ENCODE measurements at places on chromosomes 12 and 14. TPM values are rescaled to one million over a fixed set of nuclear protein-coding genes. Genes with fewer than 3 reads are reported as not detected.

- no peak overlapping the region for H3K27ac ChIP-seq
- no peaks in the 10 kb centered on the region for H3K27me3 ChIP-seq
- no peak overlapping the region for H3K4me3 ChIP-seq
- no peaks in the 10 kb centered on the region for H3K36me3 ChIP-seq
Measured at GRCh38 chr12:11685716-11686115, 36.2 kb downstream of the ETV6 start.

GRCh38 chr12:1644534-1645438 is 15.8 kb downstream of the WNT5B start:
- H3K27me3 ChIP-seq: no peaks in the 10 kb centered on the region
- H3K4me3 ChIP-seq: no peak overlapping the region
- peak; percentile 97 for DNase-seq
- peak overlapping the region; percentile 68 for H3K27ac ChIP-seq
- H3K4me1 ChIP-seq: peaks cover 17% of the 10 kb centered on the region

DNA sequence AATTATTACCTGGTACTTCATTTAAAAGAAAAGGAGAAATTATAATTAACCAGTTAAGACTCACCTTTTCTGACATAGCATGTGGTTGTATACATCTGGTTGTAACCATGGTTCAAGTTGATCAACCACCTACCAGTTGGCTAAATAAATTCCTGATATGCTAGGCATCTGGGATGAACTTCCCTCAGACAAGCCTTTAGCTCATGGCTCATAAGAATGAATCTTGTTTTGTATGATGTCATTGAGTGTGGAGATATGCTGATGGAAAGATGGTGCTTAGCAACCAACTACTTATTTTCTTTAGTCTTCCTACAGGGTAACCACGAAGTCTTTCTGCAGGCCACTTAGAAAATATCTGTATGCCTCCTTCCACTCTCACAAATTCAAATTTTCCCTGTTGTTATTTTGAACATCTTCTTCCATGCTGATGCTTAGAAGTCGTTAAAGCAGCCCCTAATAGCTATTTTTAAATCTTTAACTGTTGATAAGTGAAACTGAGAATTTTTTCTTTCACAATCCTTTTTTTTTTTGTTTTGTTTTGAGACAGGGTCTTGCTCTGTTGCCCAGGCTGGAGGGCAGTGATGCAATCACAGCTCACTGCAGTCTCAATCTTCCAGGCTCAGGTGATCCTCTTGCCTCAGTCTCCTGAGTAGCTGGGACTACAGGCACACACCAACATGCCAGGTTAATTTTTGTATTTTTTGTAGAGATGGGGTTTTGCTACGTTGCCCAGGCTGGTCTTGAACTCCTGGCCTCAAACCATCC is 51.9 kb upstream of the PTHLH start:
- H3K27ac ChIP-seq: no peak overlapping the region
- H3K4me1 ChIP-seq: peaks cover 12% of the 10 kb centered on the region
- no peaks in the 10 kb centered on the region for H3K36me3 ChIP-seq
- H3K4me3 ChIP-seq: no peak overlapping the region
- no peaks in the 10 kb centered on the region for H3K27me3 ChIP-seq

Gene PIANP
- total RNA-seq: 0.49 TPM

Gene RNASE1
- 204 TPM for total RNA-seq

Gene KLRF1
- 0.18 TPM for total RNA-seq

GRCh38 chr14:91140672-91141071 is 26.8 kb downstream of the DGLUCY start:
- H3K27ac ChIP-seq: no peak overlapping the region
- H3K4me1 ChIP-seq: peaks cover 8% of the 10 kb centered on the region
- peak; percentile 30 for DNase-seq
- no peak overlapping the region for H3K4me3 ChIP-seq
- peaks cover 12% of the 10 kb centered on the region for H3K36me3 ChIP-seq
- H3K27me3 ChIP-seq: no peaks in the 10 kb centered on the region

DNA sequence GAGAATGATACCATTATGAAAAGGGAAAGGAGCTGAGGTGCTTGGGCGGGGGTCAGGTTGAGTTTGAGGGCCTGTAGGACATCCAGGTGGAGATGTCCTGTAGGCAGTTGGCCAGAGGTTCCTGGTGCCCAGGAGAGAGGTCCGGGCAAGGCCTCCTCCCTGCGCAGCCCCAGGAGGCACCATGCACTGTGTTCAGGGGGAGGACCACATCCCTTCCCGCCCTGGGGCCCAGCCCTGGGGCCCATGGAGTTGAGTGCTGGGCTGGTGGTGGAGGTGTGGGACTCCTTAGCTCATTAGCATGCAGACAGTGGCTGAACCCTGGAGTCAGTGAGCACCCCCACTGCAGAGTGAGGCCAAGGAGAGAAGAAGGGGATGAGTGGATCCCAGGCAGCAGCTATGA is 5.7 kb upstream of the FAIM2 start:
- H3K36me3 ChIP-seq: no peaks in the 10 kb centered on the region
- peaks cover 15% of the 10 kb centered on the region for H3K4me1 ChIP-seq
- H3K27ac ChIP-seq: no peak overlapping the region

- H3K27ac ChIP-seq: peak overlapping the region; percentile 86
- H3K4me3 ChIP-seq: peak overlapping the region; percentile 46
- peaks cover 2% of the 10 kb centered on the region for H3K36me3 ChIP-seq
Measured at GRCh38 chr12:102479099-102479885, 1.1 kb downstream of the IGF1 start.

- H3K27ac ChIP-seq: no peak overlapping the region
- peaks cover 9% of the 10 kb centered on the region for H3K4me1 ChIP-seq
- H3K36me3 ChIP-seq: no peaks in the 10 kb centered on the region
- H3K4me3 ChIP-seq: no peak overlapping the region
Measured at GRCh38 chr12:70854138-70854537, 66.4 kb downstream of the PTPRR start.

- no peaks in the 10 kb centered on the region for H3K27me3 ChIP-seq
- DNase-seq: peak; percentile 3
- H3K4me3 ChIP-seq: no peak overlapping the region
- H3K27ac ChIP-seq: no peak overlapping the region
Measured at GRCh38 chr14:79395061-79395460, 816.2 kb downstream of the DIO2 start.

Gene SLC2A13
- 6.4 TPM for total RNA-seq

DNA sequence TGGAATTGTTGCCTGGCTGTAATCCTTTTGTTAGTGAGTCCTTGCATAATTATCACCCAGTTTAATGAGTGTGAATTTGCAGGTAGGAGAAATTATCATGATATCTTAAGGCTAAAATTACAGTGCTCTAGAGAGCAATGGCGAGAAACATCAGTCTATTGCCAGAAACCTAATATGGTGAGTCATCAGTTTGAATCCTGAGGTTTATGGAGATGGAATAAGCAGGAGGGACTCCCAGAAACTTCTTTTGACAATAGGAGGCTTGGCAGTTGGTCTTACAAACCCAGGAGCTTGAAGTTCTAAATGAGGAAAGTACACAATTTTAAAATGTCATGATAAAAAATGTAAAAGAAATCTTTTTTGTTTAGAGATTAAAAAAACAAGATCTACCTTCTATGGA is 31.5 kb upstream of the CRADD start:
- no peak overlapping the region for H3K27ac ChIP-seq
- no peaks in the 10 kb centered on the region for H3K27me3 ChIP-seq
- DNase-seq: no peak

Gene RFX4
- total RNA-seq: 0.09 TPM

- peaks cover 14% of the 10 kb centered on the region for H3K36me3 ChIP-seq
- H3K27me3 ChIP-seq: no peaks in the 10 kb centered on the region
- no peak overlapping the region for H3K4me3 ChIP-seq
- peak; percentile 51 for DNase-seq
- H3K27ac ChIP-seq: no peak overlapping the region
Measured at GRCh38 chr12:27305673-27306456, 26.8 kb upstream of the BMAL2 start.

- peaks cover 8% of the 10 kb centered on the region for H3K36me3 ChIP-seq
- H3K4me1 ChIP-seq: peaks cover 32% of the 10 kb centered on the region
- no peak overlapping the region for H3K27ac ChIP-seq
Measured at GRCh38 chr14:104986487-104987164, 1.0 kb downstream of the CLBA1 start.

- no peaks in the 10 kb centered on the region for H3K27me3 ChIP-seq
- no peak overlapping the region for H3K4me3 ChIP-seq
- no peaks in the 10 kb centered on the region for H3K4me1 ChIP-seq
- H3K36me3 ChIP-seq: no peaks in the 10 kb centered on the region
Measured at GRCh38 chr12:57993030-57993429, 51.7 kb downstream of the ATP23 start.

- H3K4me1 ChIP-seq: peaks cover 2% of the 10 kb centered on the region
- no peaks in the 10 kb centered on the region for H3K27me3 ChIP-seq
- no peak for DNase-seq
- H3K36me3 ChIP-seq: no peaks in the 10 kb centered on the region
Measured at GRCh38 chr14:61264010-61264571, 17.0 kb downstream of the TMEM30B start.

GRCh38 chr12:131346555-131347344 is 364.1 kb upstream of the SFSWAP start:
- DNase-seq: no peak
- H3K4me3 ChIP-seq: no peak overlapping the region
- H3K4me1 ChIP-seq: peaks cover 4% of the 10 kb centered on the region
- H3K27ac ChIP-seq: no peak overlapping the region
- no peaks in the 10 kb centered on the region for H3K36me3 ChIP-seq

Gene RBP5
- 0.49 TPM for total RNA-seq

- no peaks in the 10 kb centered on the region for H3K4me1 ChIP-seq
- H3K27me3 ChIP-seq: no peaks in the 10 kb centered on the region
- no peak overlapping the region for H3K4me3 ChIP-seq
- DNase-seq: peak; percentile 25
Measured at GRCh38 chr14:74834692-74835392, 41.1 kb downstream of the PROX2 start.

Gene KLHL33
- 1.1 TPM for total RNA-seq

Gene ADAM21
- total RNA-seq: 0.09 TPM

GRCh38 chr14:95481391-95482022 is 34.9 kb downstream of the SYNE3 start:
- DNase-seq: no peak
- H3K4me1 ChIP-seq: peaks cover 72% of the 10 kb centered on the region
- no peaks in the 10 kb centered on the region for H3K27me3 ChIP-seq
- no peak overlapping the region for H3K27ac ChIP-seq
- H3K36me3 ChIP-seq: peaks cover 2% of the 10 kb centered on the region
- no peak overlapping the region for H3K4me3 ChIP-seq

GRCh38 chr12:124492879-124493808 is 74.3 kb downstream of the NCOR2 start:
- H3K27ac ChIP-seq: no peak overlapping the region
- H3K4me3 ChIP-seq: no peak overlapping the region
- DNase-seq: no peak
- peaks cover 66% of the 10 kb centered on the region for H3K36me3 ChIP-seq

Gene SLC6A15
- 0.98 TPM for total RNA-seq

Gene POTEG
- total RNA-seq: not detected

- H3K27ac ChIP-seq: no peak overlapping the region
- no peak overlapping the region for H3K4me3 ChIP-seq
- H3K4me1 ChIP-seq: no peaks in the 10 kb centered on the region
- no peak for DNase-seq
Measured at GRCh38 chr12:106747973-106748436, 26.5 kb upstream of the RIC8B start.

- H3K36me3 ChIP-seq: no peaks in the 10 kb centered on the region
- DNase-seq: no peak
- no peak overlapping the region for H3K27ac ChIP-seq
- no peaks in the 10 kb centered on the region for H3K4me1 ChIP-seq
Measured at GRCh38 chr12:88572781-88573549, 7.3 kb downstream of the KITLG start.

DNA sequence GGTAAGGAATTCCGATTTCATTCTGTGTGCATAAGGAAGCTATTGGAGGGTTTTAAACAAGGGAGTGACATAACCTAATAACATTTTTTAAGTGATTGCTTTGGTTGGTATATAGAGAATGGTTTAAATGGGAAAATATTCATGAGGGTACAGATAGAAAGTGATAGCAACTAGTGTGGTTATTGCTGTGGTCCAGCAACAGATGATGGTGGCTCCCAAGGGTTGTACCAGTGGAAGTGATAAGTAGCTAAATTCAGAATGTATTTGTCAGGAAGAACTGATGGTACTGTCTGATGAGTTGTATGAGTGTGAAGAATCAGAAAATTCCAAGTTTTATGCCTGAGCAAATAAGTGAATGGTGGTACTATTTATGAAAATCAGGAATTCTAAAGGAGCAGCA is 2.6 kb upstream of the CNOT2 start:
- DNase-seq: no peak
- H3K36me3 ChIP-seq: peaks cover 16% of the 10 kb centered on the region
- no peaks in the 10 kb centered on the region for H3K27me3 ChIP-seq
- no peak overlapping the region for H3K4me3 ChIP-seq

Gene ITGA7
- total RNA-seq: 255 TPM

DNA sequence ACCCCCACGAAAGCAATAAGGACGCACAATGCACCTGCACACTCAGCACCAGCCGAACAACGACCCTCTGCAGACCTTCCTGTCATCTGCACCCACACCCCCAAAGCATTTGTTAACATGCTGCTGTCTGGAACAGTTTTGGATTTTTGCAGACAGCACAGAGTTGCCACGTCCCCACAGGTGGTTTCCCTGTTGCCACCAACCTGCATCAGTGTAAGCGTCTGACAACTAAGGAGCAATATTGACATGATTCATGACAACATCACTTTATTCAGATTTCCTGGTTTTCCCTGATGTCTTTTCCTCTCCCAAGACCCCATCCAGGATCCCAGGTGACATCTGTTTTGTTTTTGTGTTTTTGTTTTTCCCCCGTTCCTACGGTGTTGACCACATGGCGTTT is 150.7 kb upstream of the C14orf180 start:
- H3K4me1 ChIP-seq: peaks cover 22% of the 10 kb centered on the region
- no peak overlapping the region for H3K4me3 ChIP-seq
- no peak overlapping the region for H3K27ac ChIP-seq
- DNase-seq: no peak

Gene PLA2G1B
- total RNA-seq: 0.75 TPM

DNA sequence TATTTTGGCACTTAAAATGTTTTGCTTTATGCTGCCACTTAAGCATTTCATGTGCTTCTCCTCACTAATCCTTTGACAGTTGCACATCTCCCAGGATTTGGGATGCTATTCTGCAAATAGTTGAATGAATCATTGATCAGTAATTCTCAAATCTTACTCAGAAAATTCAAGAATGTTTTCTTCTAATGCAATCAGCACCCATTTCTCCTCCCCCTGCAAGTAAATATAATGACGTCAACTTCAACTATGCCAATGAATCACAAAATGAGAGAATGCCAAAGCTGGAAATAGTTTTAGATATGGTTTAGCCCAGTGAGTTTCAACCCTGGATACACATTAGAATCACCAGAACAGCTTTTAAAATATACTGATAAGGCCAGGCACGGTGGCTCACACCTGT is 2.1 kb upstream of the BLOC1S1 start:
- no peak for DNase-seq
- H3K4me1 ChIP-seq: peaks cover 53% of the 10 kb centered on the region
- H3K4me3 ChIP-seq: no peak overlapping the region
- H3K27me3 ChIP-seq: peaks cover 6% of the 10 kb centered on the region
